NCI-H2107 (cell line): ENCODE measurements at places on chromosomes 3 and 15.

DNA sequence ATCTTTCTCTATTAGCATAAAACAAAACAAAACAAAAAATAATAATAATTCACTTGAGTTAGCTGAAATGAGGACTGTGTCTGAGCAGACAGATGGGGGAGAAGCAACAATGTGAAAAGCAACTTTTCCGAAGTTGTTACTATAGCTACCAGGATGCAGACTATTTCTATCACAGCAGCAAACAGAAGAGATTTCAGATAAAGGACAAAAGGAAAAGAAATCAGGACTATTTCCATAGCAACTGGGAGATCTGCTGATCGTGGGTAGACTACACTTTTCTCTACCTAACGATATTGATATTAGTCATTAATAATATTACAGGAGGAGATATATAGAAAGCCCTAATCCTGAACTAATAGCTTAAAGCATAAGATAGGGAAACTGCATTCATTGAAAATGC lies 321.7 kb downstream of the GABRG3 start:
- DNase-seq, result no peak

DNA sequence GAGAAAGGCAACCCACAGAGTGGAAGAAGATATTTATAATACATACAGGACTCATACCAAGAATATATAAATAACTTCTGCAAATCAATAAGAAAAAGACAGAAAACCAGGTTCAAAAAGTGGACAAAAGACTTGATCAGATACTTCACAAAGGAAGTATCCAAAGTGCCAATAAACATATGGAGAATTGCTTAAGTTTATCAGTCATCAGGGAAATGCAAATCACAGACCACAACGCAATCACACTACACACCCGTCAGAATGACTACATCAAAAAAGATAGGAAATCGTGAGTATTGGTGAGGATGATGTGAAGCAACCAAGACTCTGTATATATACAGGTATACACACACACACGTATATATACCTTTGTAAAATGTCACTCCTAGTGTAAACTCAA lies 180.6 kb downstream of the FAM43A start:
- no peak for DNase-seq

GRCh38 chr3:9994086-9994844 lies 7.6 kb upstream of the EMC3 start:
- DNase-seq, result no peak

DNA sequence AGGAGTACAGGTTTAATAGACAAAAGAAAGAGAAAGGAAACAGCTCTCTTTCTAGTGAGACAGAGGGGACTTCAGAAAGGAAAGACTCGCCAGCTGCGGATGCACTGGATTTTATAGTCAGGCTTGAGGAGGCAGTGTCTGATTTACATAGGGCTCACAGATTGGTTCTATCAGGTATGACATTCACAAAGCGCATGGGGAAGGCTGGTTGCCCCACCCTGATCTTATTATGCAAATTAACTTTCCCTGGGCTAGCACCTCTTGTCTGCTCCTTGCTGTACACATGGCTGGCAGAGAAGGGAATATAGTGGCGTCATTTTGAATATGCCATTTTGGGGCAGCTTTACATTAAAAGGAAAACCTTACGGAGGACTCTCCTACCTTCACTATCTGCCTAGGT lies 938.4 kb upstream of the SEMA6D start:
- no peak for DNase-seq

- DNase-seq, result no peak
Observed at GRCh38 chr3:138412821-138413551, 21.4 kb upstream of the ESYT3 start.

DNA sequence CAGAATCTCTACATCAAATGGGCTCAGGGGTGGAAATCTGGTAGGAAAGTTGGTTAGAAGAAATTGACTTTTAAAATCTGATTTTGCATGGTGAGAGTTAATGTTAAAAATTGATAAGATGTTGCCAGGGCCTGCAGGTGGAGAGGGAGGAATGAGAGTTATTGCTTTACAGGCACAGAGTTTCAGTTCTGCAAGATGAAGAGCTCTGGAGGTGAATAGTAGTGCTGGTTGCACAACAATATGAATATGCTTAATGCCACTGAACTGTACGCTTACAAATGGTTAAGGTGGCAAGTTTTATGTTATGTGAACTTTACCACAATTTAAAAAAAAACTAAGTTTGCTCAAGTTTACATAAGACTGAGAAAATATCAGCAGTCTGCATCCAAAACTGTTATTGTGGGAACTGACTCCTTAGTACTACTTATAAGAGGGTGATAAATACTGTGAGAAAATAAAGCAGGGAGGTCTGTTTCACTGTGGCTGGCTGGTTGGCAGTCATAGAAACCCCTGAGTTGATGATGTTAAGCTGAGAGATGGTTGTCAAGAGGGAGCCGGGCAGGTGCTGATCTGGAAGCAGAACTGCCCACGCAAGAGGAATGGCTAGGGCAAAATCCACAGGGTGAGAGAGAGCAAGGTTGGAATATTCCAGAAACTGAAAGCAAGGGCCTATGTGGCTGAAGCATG lies 144.9 kb downstream of the EDEM1 start:
- no peak for DNase-seq
